ENCODE measurements at places on chromosomes 2 and 18.

- no peak for DNase-seq
Measured at GRCh38 chr2:221129657-221130056, 442.4 kb downstream of the EPHA4 start.

GRCh38 chr2:170022692-170023091 lies 155.3 kb upstream of the MYO3B start:
- no peak for DNase-seq

DNA sequence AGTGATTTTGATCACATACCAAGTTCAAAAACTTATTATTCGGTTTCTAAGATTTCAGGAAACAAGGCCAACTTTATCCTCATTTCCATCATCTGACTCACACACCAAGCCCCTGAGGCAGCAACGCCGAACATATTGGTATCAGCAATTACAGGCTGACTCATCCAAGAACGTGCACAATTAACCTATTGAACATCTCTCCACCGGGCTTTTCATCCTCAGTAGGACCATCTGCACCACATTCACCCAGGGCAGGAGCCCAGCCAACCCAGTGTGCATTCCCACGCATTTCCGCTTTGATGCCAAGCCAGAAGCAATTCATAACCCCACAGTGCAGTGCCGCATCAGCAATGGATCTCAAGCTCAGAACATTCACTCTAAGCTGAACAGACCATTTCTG lies 52.9 kb downstream of the SCG2 start:
- no peak for DNase-seq

DNA sequence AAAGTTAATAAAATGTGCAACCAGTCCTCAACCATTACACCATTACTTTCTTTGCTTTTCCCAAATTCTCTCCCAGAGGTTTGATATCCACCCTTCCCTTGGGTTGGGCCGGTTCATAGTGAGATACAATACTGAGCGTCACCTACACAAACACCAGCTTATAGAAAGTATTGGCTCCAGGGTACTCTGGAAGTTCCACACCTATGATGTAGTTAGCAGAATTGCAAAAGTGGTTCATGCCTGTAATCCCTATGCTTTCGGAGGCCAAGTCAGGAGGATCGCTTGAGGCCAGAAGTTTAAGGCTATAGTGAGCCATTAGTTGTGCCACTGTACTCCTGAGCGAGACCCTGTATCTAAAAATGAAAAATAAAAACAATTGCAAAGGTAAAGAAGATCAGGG lies 15.3 kb upstream of the MAP4K3 start:
- DNase-seq: no peak

- DNase-seq: no peak
Measured at GRCh38 chr2:221563270-221563985, 8.7 kb downstream of the EPHA4 start.

DNA sequence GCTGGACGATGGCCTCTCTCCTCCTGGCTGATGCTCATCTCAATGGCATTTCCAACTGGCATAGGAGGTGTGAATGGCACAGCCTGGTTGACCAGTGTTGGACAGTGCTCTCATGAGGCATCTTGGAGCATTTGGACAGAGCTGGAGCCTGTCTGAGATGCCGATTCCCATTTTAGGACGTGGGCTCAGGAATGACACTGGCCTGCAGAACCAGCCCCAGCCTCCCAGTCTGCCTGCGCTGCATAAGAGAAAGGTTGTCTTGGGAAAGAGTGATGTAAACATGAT lies 118.2 kb upstream of the COPS8 start:
- DNase-seq: no peak

DNA sequence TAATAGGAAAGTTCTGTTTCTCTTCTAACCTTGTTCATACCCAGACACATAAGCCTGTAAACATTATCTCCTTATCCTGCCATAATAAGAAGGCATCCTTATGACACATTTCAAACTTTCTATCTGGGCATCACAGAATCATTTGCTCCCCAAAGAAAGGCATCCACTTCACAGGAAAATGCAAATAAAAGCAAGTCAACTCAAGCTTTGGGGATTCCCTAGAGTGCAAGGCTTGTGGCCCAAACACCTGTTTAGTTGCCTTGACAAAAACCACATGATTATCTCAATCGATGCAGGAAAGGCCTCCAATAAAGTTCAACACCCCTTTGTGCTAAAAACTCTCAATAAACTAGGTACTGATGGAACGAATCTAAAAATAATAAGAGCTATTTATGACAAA lies 195.7 kb upstream of the GALNT5 start:
- no peak for DNase-seq
